ENCODE measurements at places on chromosomes 2 and 18.

GRCh38 chr2:121297217-121297830 is 12.3 kb upstream of the TFCP2L1 start:
- DNase-seq = no peak

DNA sequence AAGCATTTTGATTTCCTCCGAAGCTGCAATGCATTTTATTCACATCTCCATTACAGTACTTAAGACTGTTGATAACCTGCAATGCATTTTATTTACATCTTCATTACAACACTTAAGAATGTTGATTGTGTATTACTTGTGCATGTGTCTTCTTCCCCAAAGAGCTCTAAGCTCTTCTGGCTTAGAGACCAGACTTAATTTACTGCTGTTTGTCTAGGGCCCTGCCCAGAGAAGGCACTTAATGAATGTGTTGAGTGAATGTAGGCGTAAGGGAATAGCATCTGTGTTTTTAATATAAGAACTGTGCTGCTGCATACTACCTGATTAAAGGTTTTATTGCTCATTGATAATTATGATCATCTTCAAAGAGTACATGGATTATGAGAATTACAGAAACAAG is 295.6 kb downstream of the ZNF385B start:
- no peak for DNase-seq

DNA sequence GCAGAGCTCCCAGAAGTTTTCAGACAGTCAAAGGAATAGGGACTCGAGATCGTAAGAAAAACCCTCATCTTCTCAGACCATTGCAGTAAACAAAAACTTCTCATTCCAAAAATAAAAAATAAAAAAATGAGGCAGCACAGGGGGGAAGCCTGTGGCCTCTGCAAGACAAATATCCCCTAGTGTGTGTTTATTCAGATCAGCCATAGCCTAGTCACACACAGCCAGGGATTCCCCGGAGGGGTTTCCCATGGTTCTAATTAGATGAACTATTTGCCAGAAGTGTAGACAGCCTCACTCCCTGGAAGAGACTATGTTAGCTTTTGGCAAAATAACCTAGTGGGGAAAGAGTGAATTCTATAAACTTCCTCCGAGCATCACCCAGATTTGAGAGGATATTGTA is 122.9 kb upstream of the KLF7 start:
- DNase-seq = no peak

GRCh38 chr2:74441690-74442482 is at the start of gene RTKN:
TSS of gene RTKN (minus strand) at chr2:74441937. CDS start at chr2:74441816, 121 bp downstream.
- DNase-seq = no peak

DNA sequence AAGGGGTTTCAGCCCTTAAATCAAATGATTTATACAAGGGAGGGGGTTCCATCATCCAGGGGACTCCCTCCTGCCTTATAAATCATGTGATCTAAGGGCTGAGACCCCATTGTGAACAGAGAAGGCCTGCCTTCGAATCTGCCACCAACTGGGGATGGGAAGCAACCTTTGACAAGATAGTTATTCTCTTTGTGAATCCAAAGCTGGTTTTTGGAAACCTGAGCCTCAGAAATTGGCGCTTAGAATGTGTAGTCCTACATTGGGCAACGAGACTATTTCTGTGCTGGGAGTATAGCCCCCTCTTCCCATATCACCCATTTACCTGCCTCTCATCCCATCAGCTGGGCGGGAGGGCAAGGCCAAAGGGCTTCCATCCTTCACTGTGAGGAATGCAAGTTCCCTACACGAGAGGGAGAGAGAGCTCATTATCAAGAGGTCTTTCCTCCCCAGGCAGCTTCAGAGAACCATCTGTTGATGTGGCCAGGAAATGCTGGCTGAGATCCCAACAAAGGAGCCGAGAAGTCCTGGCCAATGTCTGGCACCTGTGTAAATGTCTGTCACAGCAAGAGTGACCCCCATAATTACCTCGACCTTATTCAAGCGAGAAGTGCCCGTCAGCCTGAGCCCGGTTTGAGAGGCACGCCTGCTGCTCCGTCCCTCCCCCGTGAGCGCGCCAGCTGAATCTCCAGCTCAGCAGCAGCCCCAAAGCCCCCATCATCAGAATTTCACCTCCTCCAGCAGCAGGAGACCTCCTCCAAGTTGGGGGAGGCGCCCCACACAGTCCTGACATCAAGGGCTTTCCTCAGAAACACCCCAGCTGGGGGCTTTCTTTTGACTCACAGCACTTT is 48.4 kb upstream of the APCDD1 start:
- peak; percentile 21 for DNase-seq

GRCh38 chr18:36595046-36595817 is 233.6 kb downstream of the TPGS2 start:
- DNase-seq = no peak

DNA sequence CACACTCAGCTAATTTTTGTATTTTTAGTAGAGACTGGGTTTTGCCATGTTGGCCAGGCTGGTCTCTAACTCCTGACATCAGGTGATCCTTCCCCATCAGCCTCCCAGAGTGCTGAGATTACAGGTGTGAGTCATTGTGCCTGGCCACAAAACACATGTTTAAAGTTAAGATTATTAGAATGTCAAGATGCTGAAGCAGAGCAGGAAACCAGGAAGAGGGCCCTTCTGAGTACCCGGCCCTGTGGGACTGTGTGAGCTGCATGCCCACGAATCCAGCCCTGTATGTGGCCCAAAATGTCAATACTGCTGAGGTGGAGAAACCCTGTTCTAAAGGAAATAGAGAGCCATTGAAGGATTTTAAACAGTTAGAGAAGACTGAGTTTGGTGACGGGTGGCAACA is 31.0 kb upstream of the REV1 start:
- DNase-seq = no peak

GRCh38 chr2:33958591-33958990 is 359.5 kb upstream of the FAM98A start:
- no peak for DNase-seq

- no peak for DNase-seq
Observed at GRCh38 chr2:19496646-19497045, 138.2 kb upstream of the OSR1 start.

GRCh38 chr2:210715560-210716082 is 159.2 kb downstream of the CPS1 start:
- no peak for DNase-seq

GRCh38 chr2:32838949-32839348 is 107.8 kb upstream of the LTBP1 start:
- DNase-seq = no peak
